ENCODE measurements at places on chromosomes 6 and 20.

DNA sequence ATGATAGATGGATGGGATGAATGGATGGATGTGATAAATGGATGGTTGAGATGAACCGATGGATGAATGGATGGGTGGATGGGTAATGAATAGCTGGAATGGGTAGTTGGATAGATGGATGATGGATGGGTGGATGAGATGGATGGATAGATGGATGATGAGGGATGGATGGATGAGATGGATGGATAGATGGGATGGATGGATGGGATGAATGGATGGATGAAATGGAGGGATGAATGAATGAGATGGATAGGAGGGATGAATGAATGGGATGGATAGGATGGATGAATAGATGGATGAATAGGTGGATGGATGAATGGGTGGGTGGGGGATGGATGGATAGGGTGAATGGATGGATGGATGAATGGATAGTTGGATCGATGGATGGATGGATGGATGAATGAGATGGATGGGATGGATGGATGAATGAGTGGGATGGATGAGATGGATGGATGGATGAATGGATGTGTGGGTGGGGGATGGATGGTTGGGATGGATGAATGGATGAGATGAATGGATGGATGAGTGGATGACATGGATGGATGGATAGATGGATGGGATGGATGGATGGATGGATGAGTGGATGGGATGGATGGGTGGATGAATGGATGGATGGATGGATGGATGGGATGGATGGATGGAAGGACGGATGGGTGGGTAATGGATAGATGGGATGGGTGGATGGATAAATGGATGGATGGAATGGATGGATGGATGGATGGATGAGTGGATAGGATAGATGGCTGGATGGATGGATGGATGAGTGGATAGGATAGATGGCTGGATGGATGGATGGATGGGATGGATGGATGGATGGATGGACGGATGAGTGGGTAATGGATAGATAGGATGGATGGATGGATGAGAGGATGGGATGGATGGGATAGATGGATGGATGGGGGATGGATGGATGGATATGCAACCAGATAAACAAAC lies 51.4 kb upstream of the PTGIS start:
- no peak for DNase-seq

- no peak for DNase-seq
Observed at GRCh38 chr20:50015636-50015992, 32.8 kb downstream of the SNAI1 start.

DNA sequence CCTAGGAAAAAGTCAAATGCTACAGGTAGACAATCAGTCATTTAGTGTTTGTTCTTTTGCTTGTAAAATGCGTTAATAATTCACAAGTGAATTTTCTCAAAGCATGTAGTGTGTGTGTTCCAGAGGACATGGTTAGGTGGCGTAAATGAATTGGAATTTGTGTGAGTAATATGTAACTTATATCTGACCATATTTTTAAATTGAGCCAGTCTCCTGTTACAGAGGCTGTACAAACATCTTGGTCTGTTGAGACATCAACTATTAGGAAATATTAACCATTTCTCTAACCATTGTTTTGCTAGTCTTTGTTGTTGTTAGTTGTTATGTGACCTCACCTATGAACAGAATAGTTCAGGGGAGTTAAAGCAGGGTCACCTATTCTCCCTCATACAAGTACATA lies 22.7 kb downstream of the MCM8 start:
- DNase-seq: no peak

- no peak for DNase-seq
Observed at GRCh38 chr6:134176264-134176975, 124.0 kb upstream of the SLC2A12 start.

DNA sequence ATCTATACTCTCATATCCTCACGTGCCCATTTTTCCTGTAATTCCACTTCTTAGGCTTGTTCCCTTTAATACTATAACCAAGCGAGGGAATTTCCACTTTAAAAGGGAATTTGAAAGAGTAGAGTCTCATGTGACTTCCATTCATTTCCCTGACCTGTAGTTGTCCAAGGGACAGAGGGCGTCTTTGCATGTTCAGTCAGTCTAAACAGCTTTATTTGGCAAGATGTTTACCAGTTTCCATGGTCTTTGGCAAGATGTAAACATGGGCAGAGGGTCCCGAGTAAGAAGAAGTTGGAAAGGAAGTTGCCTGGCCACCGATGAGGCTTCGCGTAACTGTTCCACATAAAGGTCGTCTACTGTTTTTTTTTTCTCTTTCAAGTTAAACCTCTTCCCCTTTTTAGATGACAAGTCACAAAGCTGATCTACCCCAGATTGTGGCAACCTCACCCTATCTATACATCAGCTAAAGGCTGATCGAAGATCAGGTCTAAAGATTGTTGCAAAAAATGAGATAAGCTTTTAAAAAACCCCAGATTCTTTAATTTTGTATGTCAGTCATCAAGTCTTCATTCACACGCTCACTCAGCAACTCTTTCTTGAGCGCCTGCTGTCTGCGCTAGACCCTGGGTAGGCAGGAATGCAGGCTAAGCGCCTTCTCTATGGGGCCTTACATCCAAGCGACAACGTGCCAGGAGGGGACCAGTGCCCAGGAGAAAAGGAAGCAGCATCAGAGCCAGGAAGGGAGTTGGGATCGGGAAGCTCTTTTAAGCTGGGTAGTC lies 31.7 kb upstream of the CCR6 start:
- no peak for DNase-seq

DNA sequence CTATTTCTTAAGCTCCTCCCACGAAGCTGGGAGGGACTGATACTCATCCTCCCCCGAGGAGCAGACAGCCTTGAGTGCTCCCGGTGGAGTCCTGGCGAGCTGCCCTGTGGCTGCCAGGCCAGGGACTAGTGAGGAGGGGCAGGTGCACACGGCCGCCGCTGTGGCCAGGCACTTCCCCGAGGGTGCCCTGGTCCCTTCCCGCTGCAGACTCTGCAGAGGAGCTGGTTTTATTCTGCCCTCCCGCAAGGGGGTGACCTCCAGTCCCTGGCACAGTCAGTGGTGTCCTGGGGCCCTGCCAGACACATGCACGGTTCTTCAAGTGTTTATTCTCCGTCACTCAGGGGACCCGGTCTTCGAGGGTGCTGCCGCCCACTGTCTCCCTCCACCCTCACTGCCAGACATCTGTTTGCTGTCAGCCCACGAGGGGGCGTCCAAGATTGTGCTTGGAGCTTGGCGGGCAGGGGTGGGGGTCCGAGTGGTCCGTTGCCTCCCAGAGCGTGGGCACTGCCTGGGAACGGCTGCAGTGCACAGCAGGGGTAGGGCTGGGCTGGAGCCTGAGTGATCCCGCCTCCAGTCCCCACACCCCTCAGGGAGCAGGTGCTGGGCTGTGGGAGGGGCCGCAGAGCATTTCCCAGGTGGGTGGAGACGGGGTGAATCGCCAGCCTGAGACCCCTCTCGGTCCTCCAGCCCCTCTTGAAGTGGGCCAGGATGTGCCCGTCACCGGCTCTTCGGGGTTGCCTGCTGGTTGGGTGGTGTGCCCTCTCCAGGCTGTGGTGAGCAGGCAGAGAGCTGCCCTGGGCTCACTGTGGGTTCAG lies 3.1 kb upstream of the CABLES2 start:
- DNase-seq: no peak

GRCh38 chr6:14035071-14035847 lies 82.3 kb upstream of the CD83 start:
- DNase-seq: no peak

DNA sequence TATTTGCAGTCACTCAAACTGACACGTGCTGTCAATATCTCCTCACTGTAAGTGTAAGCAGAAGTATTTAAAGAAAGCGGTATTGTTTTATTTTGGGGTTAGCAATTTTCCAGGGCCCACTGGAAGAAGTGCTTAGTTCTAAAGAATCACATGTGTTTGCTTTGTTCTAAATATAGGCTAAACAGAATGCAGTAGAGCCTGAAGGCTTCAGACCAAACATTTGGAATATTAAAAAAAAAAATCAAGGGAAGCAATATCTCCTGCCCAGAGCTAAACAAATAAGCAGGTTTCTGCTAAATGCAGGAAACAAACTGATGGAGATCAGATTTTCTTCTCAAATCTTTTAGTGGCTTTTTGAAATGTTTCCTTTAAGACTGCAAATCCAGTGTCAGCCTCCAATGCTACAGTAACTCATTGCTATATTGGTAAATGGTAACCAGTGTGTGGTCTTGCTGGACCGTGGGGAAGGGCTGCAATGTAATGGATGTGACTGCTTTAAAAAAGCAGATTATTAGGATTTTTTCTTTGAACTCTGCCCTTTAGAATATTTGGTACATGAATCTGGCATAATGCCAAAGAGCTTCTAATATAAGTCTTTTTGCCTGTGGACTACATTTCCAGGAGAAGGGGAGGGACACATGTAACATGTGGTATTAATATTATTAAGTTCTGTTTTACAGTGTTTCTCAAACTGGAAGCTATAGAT lies 317.1 kb upstream of the FERMT1 start:
- DNase-seq: no peak

- no peak for DNase-seq
Observed at GRCh38 chr6:32176476-32177182, 745 bp upstream of the AGPAT1 start.

GRCh38 chr20:61494763-61495575 lies 242.9 kb downstream of the CDH4 start:
- no peak for DNase-seq

GRCh38 chr6:83911278-83911677 lies 51.8 kb downstream of the CYB5R4 start:
- DNase-seq: no peak

- DNase-seq: no peak
Observed at GRCh38 chr20:7744411-7744810, 195.8 kb downstream of the HAO1 start.

- no peak for DNase-seq
Observed at GRCh38 chr6:105507811-105508210, 104.9 kb upstream of the PREP start.

DNA sequence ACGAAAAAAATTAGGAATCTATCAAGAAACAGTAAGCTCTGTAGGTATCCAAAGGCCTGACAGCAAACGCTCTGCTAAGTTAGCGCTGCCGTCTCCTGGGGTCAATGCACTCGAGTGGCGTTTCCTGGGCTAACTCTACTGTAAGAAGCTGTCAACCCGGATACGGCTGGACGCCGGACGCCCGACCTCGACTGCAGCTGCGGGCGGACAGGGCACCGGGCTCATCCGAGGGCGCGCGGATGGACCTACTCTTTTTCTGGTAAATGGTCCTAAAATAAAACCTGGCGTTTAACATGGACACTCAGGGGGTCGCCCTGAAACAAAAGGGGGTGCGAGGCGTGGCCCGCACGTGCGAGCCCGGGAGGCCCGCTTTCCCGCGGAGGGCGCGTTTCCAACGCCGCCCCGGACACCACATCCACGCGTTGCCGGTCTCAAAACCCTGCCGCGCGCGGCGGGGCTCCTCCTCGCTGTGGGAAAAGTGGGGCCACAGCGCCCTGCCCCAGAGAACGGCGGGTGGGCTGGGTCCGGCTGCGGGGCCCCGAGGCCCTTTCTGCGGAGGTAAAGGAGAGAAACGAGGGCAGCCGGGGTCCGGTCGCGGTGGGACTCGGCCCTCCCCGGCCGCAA lies 537 bp downstream of the TCP1 start:
- DNase-seq: no peak

DNA sequence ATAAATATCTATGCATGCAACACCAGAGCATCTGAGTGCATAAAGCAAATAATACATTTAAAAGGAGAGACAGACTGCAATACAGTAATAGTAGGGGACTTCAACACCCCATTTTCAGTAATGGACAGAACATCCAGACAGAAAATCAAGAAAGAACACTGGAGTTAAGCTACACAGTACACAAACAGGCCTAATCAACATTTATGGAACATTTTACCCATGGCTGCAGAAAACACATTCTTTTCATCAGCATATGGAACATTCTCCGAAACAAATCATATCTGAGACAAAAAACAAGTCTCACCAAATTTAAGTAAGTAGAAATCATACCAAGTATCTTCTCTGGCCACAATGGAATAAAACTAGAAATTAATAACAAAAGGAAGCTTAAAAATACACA lies 50.5 kb downstream of the REV3L start:
- DNase-seq: no peak

- no peak for DNase-seq
Observed at GRCh38 chr20:62816884-62817873, at the start of gene COL9A3. Gene COL9A3, plus strand, starts transcription at chr20:62817050. Its CDS starts 15 bp downstream, at chr20:62817065.

DNA sequence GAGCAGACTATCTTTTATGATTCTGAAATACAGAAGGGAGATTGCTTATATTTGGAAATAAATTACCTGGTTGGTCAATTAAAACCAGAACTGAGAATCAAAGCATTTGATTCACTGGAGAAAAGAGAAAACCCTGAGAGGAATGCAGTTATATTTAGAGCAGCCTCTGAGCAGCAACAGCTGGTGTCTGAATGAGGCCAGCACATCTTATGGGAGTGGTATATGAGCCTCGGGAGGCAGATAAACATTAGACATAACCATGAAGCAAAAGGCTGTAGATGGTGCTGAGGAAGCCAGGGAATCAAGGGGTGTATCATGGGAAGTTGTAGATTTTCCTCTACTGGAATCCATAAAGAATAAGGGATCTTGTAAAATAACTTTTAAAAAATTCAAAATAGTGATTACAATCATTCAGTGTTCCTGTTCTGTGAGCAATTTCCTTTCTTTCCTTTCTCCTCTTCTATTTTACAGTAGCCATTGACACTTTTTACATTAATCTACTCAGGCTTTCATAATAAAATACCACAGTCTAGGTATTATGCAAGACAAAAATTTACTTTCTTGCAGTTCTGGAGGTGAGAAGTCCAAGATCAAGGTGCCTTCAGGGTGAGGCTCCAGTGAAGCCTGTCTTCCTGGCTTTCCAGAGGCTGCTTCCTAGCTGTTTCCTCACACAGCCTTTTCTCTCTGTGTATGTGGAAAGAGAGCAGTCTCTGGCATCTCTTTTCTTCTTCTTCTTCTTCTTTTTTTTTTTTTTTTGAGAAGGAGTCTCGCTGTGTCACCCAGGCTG lies 32.8 kb upstream of the ENPP5 start:
- DNase-seq: no peak

GRCh38 chr6:41336824-41337223 lies 1.4 kb downstream of the NCR2 start:
- no peak for DNase-seq

DNA sequence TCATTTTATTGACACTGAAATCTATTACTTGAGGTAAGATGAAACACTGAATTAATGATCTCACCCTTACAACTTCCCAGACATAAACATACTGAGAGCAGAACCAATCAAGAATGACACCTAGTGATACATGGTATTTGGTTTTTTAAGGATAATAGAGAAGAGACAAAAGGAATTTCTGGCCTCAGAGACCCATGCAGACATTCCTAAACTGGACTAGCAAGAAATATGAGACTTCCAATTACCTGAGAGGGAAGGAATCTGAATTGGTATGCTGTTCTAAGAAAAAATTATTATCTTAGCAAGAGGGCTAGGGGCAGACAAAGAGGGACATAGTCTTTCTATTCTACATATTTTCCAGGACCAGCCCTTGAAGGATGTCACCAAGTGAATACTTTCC lies 141.1 kb downstream of the BMP5 start:
- DNase-seq: no peak

GRCh38 chr6:156154896-156155295 lies 622.3 kb upstream of the ARID1B start:
- no peak for DNase-seq

GRCh38 chr20:58989196-58989595 lies 8.1 kb downstream of the NELFCD start:
- DNase-seq: no peak

- no peak for DNase-seq
Observed at GRCh38 chr6:129621252-129621651, 88.7 kb downstream of the ARHGAP18 start.

Data from activated CD8-positive, alpha-beta memory T cell treated with anti-CD3 and anti-CD28 coated beads for 1 hour (primary cell).